ENCODE measurements at places on chromosomes 1 and 21.

DNA sequence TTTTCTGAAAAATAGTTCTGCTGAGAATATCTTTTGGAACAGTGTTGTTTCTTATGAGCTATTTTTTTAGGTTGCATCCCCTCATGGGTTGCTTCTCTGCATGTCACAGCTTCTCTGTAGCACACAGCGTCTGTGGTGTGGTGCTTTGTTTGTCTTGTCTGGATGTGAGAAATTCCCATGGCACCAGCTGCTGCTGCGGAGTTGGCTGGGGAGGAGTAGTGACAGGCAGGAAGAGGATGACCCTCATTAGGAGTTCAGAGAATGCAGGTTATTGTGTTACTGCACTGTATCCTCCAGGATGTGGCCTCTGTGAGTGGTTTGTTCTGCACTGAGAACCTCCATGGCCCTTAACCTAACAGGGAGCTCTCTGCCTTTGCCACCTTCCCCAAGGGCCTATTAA, 64.8 kb downstream of the TSEN15 start:
- no peak for DNase-seq

- DNase-seq: no peak
Observed at GRCh38 chr1:12184008-12184681, 17.4 kb downstream of the TNFRSF1B start.

DNA sequence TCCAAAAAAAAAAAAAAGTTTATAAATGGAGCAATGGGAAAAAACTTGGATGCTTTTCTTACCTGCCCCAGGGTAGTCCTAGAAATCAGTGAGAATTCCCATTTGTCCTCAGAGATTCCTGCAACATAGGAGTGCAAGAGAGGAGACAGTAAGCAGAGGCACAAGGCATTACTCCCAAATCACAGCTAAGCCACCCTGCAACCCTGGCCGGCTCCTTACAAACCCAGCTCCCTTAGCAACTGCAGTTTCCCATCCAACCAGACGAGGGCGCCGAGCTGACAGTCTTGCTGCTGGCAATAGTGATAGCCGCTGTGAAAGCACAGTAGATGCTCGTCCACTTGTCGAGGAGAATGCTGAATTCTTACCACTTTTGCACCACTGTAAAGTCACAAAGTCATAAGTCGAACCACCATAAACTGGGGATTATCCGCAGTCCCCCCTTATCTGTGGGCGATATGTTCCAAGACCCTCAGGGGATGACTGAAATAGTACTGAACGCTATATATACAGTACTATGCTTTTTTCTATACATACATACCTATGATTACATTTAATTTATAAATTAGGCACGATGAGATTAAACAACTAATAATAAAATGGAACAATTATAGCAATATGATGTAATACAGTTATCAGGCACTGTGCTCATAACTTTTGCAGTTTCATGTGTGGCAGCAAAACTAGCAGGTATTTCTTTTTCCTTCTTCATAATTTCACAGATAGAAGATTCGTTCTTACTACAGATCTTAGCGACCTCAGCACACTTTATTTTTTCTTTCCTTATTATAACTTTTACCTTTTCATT, 6.0 kb upstream of the PITHD1 start:
- DNase-seq: peak; percentile 87

DNA sequence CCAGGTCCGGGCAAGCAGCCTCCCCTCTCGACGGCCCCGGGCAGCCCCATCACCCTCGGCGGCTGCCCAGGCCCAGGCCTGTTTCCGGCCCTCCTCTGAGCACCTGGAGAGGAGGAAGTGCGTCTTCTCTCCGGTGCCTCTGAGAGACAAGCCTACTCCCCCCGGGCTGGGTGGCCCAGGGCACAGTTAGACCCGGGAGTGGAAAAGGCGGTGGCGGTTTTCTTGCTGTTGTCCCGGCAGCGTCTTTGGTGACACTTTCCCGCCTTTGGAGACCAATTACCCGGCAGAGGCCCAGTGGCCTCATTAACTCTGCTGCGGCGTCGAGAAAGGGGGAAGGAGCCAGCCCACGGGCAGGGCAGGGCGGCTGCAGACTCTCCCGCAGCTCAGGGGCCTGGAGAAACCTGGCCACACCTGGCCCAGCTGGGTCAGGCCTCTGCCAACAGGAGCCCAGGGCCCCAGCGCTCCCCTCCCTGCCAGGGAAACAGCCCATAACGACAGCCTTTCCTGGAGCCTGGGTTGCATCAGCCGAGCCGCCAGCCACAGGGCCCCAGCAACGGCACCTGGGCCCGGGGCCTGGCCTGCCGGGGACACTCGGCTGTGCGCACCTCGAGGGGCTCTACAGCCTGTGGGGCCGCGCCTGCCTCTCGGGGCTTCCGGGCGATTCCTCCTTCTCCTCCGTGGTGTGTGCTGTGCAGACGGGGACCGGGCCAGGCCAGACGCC, 28.4 kb upstream of the C1orf159 start:
- peak; percentile 46 for DNase-seq

- no peak for DNase-seq
Observed at GRCh38 chr1:169048043-169048442, 58.4 kb upstream of the ATP1B1 start.

DNA sequence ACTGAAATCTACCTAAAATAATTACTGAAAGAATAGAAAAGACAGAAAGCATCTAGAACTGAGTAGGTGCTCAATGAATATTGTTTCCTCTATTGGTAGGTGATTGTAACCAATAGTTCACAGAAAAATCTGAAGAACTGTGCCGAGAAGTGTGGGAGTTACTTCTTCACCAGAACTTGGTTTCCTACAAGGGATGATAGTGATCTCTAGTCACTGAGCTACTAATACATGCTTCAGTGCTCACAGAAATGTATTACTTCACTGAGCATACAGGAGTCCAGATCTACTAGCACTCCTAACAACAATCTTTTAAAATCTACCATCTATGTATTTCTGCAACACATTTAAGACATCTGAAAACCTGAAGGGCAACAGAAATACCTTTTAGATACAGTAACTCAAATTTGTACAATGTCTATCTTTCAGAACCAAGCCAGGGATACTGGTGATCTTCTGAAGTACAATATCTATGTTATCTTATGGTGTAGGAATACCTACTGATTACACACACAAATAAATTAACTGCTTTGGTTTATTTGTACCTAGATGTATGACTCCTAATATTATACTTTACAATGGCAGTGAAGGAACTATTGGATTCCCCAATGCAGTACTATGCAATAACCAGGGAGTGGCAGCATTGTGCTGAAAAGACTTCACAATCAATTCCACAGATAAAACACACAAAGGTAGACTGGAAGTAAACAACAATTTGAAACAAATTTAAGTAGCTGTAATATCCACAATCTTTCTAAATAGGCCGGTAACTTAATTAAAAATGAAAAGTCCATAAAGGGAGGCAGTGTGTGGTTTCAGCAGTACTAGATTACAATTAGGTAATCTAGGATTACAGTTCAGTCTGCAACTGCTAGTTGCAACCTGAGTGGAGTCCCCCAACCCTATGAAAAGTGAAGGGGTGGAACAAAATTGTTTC, 243.0 kb downstream of the SLC45A1 start:
- no peak for DNase-seq

DNA sequence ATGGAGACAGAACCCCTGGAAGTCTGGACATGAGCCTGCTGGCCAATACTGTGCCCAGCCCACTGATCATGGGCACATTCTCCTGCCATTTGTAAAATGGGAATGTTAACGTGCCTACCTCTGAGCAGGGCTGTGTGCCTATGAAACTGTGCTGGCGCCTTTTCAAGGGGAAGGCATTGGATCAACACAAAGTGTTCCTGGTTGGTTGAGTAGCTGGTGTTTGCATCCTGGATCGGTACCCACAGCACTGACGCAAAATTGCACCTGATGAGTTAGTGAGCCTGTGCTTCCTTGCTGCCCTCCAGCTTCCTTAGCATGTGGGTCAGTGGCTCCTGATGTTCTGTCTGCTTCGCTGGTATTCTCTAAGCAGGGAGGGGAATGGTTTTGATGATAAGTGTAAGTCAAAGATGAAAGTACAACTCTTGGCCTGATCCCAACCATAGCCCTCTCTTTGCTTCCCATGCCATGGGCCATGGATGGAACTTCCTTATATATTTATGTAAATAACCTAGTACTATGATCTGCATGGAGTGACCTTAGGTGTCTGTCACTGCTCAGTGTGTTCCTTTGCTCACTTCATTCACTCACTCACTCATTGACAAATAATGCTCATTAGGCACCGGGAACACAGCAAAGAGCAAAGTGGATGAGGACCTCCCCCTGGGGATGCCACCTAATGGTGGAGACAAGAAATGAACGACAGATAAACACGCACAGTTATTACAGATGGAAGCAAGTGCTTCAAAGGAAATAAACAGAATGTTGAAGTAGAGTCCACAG, 22.7 kb downstream of the MAB21L3 start:
- DNase-seq: no peak

GRCh38 chr1:61659061-61659460, 65.9 kb downstream of the TM2D1 start:
- DNase-seq: no peak

- no peak for DNase-seq
Observed at GRCh38 chr1:234870020-234870981, 258.3 kb downstream of the TOMM20 start.

DNA sequence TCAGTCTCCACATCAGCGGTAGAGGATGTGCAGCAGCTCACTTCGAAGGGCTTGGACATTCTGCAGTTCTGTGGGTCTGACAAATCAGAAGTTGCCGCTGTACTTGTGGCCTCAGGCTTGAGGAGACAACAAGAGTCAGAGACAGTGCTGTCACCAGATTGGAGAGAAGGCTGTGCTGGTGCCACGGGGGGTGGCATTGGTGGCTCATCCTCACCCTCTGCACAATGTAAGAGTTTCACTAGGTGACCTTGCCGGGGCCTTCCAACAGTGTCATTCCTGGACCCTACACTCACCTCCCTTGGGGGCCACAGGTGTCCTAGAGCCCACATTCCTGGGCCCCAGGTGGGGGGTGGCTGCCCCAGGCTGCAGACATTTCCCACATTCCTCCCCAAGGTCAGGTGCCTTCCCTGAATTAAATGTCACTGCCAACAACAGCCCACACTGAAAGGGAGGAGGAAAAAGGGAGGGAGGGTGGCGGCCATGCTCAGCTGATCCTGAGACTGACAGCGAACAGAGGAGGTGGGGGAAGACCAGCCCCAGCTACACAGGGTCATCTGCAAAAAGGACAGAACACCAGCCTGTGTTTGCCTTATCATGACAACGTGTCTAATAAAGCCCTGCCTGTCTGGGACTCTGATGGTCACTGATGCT, 46.4 kb downstream of the TMCC2 start:
- DNase-seq: no peak

DNA sequence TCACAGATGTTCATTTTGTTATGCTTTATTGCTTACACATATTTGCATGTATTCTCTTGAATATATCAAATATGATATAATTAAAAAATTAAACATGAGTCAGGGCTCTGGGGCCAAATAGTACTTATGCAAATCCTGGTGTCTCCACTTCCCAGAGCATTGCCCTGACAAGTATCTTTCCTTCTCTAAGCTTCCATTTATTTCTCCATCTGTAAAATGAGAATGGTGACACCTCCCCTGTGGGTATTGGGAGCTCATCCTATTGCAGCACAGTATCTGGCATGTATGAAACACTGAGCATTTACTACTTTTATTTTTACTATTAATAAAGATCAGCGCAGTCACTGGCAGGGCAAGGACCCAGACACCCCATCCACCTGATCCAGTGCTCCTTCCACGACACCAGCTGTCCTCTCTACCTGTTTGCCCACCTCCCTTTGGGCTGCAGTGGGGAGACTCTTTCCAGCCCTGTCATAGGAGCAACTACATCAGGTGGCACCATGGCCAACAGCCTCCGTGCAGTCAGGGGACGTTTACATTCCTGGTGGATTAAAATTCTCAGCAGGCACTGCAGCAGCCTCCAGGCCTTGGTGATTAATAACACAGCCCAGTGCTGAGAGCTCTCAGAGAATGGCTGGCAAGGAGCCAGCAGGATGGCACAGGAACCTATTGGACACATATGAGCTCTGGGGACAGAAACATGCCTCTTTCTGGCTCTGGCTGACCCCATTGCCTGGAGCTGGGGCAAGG, 113.0 kb downstream of the DMRTB1 start:
- DNase-seq: no peak

DNA sequence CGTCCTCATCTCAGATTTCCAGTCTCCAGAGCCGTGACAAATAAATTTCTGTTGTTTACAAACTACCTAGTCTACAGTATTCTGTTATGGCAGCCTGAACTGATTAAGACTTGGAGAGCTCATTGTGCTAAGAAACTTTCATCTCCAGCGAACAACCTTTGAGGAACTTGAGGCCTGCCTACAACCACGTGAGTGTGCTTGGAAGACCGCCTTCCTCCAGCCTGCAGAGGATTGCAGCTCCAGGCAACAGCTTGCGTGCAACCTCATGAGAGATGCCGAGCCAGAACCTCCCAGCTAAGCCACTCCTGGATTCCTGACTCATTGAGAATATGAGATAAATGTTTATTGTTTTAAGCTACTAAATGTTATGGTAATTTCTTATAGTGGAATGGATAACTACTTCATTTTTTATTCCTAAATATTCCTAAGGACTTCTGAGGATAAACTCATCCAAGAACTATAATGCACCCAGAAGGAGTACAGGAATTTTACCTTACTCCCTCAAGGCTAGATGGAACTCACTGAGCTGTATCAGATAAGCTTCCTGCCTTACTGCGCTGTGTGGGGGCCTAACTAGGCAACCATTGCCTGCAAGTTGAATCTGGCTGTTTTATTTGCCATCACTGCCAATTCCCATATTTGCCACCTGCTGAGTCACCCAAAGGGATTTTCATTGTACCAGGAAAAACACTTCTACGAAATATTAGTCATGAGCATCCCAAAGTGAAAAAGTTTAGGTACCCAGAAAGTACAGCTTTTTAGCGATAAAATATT, 17.6 kb downstream of the FAM177B start:
- DNase-seq: no peak

GRCh38 chr1:182213163-182213562, 151.7 kb upstream of the ZNF648 start:
- no peak for DNase-seq

DNA sequence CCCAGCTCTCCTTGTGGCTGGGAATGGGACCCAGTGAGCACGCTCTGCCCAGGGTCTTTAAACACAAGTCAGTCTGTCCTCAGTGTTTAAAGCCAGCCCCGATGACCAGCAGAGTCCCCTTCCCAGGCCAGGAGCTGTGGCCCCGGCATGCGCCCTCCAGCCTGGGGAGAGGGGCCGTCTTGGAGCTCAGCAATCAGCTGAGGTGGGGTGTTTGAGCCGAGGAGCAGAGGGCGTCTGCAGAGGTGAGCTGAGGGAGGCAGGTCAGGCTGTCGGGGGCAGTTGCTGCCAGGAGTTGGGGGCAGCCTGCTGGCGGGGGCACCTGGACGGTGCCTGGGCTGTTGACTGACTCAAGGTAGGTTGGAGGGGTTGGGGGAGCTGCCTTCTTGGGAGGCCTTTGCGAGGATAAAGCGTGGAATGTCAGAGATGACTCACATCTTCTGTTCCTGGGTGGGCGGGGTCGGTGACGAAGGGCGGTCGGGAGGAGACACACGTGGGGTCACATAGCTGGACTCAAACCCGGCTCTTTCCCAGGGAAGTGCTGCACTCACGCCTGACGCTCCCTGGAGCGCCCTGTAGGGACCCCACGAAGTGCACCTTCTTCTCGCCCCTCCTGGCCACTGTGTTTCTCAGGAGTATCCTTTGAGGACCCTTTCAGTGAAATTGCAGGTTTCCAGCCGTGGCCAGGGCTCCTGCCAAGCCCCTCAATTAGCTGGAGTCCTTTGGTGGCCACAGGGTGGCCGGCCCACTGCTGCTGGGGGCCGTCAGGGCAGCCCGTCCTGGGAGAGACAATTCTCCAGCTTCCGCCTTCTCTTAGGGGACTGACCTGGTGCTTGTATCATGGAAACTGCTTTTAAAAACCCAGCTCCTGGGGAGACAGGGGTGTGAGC, 86.2 kb downstream of the SIK1 start:
- DNase-seq: no peak
